Sciatic nerve (tissue), 2 donors: ENCODE measurements at places on chromosomes 2 and 18.
A peak's percentile ranks its signal among the peaks of the same experiment; 100 is the strongest.

DNA sequence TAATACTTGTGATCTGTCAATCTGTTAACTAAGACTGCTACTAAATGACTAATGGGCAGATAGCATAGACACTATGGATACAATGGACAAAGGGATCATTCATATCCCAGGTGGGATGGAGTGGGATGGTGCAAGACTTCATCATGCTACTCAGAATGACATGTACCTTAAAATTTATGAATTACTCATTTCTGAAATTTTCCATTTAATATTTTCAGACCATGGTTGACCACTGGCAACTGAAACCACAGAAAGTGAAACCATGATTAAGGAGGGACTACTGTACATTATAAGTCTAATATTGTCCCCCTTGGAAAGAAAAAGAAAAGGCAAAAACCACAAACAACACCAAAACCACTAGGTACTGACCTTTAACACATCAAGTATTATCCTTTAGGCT lies 247.0 kb upstream of the SYT4 start:
- no peak for DNase-seq

GRCh38 chr2:213189001-213189899 lies 37.8 kb upstream of the IKZF2 start:
- DNase-seq = no peak

DNA sequence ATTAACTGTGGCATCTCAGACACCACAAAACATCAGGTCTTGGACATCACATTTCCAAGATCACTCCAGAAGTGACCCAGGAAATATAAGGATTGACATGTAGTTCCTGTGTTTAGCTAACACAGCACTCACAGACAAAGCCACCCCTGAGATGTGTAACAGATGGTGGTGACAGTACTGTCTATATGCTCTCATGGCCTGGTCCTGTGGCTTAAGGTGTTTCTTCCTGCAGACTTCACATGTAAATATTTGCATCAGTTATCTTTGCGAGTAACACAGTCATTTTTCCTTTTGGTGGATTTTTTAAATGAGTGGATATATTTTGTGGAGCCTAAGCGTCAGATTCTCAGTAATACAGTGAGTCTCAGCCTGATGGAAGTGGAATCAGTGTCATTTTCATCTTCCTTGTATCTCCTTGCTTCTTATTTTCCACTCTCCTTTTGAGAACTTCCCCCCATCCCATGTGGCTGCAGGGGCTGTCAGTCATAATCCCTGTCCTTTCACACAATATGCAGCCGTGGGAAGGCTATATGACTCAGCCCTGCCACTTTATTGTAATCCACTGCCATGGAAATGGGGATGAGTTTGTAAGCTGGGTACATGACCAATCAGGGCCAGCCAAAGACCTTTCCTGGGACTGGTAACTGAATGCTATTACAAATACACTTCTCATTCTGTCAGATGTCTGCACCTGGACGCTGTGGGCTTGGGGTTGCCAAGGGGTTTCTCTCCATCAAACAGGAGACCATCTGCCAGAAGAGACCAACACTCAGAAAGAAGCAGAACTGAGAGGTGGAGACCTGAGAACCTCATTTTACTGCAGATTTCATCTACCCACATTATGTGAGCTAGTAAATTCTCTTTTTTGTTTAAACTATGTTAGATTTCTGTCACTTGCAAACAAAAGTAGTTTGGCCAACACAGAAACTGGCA lies 74.3 kb downstream of the ICOS start:
- no peak for DNase-seq

DNA sequence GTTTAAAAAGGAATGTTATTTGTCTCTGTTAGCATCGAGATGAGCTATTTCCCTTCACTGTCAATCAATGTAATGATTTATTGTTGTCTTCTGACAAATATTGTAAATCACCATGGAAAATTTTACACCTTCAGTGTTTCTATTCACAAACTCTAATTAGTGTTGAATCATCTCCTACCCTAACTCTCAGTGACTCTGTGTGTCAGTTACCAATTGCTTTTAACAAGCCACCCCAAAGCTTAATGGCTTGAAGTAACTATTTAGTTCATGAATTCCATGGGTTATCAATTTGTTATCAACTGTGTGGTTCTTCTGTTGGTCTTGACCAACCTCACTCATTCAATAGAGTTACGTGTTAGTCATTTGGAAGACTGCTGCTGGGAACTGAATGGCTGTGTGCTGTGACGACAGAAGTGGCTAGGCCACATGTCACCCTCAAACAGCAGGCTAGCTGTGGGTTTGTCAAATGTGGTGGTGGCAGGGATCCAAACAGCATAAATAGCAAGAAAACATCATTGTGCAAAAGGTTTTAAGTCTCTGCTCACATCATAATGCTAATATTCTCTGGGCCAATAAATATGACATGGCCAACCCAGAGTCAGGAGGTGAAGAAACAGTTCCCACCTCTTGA lies 910.8 kb upstream of the CDH2 start:
- DNase-seq = no peak

GRCh38 chr2:115161771-115162493 lies 719.5 kb downstream of the DPP10 start:
- no peak for DNase-seq

DNA sequence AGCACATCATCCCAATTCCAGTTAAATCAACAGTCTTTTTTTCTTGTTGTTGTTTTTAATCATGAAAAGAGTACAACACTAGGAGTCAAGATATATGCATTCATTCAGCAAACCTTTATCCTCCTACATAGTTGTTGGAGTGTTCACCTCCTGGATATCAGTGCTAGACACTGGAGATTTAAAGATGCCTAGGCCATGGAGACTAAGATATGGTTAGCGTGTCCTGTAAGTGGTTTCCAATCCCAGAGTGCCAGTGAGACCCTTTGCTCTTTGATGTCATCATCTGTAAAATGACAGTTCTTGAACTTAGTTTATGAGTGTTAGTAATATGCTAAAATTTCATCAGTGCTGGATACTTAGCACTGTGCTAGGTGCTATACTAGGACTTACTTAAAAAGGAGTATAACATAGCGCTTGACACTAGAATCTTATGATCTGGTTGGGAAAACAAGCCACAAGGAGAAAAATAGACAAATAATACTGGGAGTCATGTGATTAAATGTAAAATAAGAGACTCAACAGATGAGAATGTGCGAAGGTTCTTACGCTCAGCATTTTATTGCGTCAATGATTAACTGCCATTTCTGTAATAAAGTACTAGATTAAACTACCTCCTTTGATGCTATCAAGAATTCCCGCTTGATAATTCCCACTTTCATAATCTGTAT lies 31.5 kb downstream of the BABAM2 start:
- no peak for DNase-seq

GRCh38 chr2:225103737-225104141 lies 61.5 kb upstream of the DOCK10 start:
- no peak for DNase-seq

GRCh38 chr2:234955091-234955591 lies 3.3 kb downstream of the SH3BP4 start:
- peak; percentile 30 for DNase-seq

DNA sequence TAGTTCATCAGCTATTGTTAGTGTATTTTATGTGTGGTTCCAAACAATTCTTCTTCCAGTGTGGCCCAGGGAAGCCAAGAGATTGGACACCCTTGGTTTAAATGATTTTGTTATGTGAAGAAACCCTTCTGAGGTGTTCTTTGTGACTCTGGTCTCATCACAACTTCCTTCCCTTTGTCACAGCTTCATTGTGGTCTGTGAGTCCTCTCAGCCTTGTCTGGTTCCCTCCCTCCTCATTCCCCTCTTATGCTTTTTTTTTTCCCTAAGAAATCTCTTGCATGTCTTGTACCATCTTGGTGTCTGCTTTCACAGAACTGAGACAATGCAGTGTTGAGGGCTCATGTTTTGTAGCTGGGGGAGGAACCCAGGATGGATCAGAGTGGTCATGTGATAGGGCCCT lies 118.9 kb downstream of the TMEM182 start:
- DNase-seq = no peak

DNA sequence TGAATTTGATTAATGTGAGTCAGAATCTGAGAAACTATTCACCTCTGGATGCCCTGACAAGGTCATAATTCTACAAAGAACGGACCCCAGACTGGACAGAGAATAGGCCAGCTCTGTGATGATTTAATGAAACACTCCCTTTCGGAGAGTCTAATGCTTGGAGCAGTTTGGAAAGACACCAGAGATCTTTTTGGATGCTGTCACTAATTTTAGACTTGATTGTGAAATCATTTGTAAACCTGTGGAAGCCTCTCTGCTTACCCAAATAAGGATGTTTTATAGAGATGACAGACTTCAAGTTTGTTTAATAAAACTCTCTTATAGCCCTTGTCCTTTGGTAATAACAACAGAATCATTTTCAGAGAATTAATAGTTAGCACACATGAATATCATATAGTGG lies 83.5 kb downstream of the MYL12B start:
- DNase-seq = no peak

DNA sequence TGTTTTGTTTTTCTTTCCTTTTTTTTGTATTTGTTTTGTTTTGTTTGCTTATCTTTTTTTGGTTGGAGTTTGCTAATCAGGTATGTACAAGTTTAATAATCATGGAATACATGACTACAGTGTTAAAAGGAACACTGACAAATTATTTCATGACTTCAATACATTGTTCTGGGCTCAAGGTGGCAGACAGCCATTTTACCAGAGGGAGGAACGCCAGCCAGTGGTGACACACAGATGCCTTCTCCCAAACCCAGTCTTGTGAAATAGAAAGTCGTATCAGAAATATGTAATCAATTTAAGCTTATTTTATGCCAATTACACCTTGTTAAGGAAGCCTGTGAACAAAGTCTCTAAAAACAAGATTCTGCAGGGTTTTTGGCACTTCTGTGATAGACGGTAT lies 264.0 kb upstream of the EPHA4 start:
- DNase-seq = no peak

- no peak for DNase-seq
These were observed at the start of gene SCN1A for GRCh38 chr2:166127217-166128155. Gene SCN1A (minus strand): TSS chr2:166128020. CDS start chr2:166073621, 54,399 bp downstream.

GRCh38 chr18:7338846-7339245 lies 108.0 kb downstream of the LRRC30 start:
- no peak for DNase-seq

GRCh38 chr18:73852789-73853549 lies 294.7 kb downstream of the FBXO15 start:
- no peak for DNase-seq

DNA sequence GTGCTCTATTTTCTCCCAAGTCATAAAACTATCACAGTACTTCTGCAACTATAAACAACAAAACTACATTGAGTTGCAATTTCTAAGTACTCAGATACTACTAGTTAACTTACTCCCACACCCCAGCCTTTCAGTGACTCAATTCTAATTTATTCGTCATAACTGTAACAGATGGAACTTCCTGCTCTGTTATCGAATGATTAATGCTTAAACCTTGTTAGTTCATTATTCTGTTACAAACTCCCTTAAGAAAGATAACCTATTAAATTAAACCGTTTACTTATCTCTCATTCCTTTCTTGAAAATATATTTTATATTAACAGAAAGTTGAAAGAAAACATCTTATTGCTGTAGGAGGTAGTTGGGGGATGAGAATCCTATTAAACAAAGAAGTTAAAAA lies 17.0 kb downstream of the TNFAIP6 start:
- no peak for DNase-seq

DNA sequence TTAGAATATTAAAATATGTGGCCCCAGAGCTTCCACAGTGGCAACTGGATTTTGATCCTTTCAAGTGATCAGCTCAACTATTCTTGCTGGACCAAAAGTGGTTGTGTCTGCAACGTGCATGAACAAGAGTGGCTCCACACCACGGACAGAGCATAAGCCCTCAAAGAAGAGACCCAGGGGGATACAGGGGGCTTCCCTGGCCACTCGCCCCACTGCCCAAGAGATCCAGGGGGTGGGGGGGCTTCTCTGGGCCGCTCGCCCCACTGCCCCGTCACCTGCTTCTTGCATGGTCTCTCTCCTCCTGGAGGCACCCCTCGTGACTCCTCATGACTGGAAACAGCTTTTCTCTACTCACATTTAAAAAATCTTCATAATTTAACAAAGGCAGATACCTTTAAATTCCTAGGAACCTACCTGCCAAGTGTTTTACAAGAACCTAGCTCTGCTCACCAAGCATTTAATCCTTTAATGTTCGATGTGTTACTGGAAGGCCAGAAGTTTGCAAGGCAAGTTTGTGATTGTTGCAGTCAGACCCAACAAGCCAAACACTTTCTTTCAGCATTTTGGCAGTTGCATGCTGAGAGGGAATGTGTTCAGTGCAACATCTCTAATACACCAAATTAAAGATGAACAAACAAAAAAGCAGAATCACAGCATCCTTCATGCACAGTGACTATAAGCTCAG lies 174.3 kb downstream of the BCL2 start:
- no peak for DNase-seq

DNA sequence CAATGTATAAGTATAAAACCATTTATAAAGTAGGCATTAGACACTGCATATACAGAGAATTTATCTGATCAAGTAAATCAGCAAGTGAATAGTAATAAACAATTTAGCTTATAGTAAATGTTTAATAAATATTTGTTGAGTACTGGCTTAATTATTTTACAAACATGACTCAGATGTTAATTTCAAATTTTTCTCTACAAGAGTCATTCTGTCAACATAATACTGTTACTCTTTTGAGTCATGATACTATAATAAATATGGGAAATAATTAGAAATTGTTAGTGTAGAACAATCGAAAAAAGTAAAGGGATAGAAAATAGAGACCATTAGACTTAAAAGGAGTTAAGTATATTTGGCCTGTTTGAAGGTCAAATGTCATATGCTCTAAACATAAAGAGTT lies 133.6 kb upstream of the MC4R start:
- no peak for DNase-seq

DNA sequence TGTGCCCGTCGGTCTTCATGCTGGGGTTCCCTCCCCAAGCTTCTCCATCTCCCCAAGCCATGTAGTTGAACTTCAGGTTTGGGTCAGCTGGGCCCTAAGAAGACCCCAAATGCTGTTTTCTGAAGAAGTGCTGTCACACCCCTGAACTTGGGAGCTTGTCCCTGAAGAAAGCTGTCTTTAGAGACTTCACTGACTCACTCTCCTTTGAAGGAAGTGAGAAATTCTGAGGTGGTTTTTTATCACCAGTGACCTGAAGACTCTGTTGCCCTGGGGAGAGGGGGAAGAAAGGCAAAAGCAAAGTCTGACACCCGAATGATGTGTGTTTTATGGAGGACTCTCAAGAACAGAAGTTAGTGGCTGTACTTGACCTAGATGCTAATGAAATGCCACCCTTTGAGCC lies 83.6 kb upstream of the BCL2L11 start:
- no peak for DNase-seq

- DNase-seq = no peak
These were observed 171.0 kb downstream of the SRBD1 start for GRCh38 chr2:45439788-45440773.
